ENCODE measurements at places on chromosomes 6 and 20.

- no peak for DNase-seq
These were observed 483.1 kb downstream of the MAFB start for GRCh38 chr20:40205971-40206370.

DNA sequence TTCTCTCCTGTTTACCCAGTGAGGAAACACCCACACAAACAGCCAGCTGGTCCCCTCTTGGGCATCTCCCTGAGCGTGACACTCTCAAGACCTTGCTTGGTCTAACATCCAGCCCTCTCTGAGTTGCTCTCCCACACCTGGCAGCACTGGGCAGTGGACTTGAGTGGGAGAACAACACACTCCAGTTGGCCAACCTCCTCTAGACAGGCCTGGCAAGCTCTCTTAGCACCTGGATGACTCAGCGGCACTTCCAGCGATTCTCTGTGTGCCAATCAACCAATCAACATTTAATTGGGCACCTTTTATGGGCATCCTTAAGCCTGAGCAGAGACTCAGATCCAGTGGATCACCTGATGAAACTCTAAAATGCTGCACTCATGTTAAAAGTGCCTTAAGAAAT, 76.6 kb upstream of the QKI start:
- no peak for DNase-seq

- no peak for DNase-seq
These were observed 16.7 kb upstream of the PRDM1 start for GRCh38 chr6:106069478-106069877.

GRCh38 chr6:122289762-122290539, 109.5 kb upstream of the HSF2 start:
- DNase-seq: no peak

DNA sequence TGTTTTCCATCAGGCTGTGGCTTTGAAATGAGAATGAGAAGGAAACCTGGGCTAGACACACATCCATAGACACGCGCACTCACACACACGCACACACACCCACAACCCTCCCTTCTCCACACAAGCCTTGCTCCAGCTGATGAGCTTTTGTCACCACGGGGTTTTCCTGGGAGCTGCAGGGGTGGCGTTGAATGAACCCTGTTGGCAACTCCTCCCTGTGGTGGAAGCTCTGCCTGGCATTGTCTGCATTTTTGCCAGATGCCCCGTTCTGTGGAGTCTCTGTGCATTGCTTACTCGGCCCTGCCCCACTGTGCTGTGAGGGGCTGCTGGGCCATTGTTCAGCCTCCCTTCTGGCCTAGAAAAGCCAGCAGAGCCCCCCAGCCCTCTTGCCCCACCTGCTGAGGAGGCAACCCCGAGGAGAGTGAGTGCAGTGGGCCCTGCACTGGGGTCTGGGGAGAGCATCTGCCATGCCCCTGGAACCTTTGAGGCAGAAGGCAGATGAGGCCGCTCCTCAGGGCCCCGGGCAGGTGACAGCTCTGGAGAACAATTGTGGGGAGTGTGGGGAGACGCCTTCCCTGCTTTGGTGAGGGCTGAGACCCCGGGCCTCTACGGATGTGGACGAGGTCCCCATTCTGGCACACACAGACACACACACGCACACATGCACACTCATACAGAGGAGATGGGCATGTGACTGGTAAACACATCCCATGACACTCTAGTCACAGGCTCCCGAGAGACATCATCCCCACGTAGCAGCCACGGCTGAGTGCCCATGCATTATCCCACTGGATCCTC, 9.9 kb downstream of the ADIG start:
- no peak for DNase-seq

DNA sequence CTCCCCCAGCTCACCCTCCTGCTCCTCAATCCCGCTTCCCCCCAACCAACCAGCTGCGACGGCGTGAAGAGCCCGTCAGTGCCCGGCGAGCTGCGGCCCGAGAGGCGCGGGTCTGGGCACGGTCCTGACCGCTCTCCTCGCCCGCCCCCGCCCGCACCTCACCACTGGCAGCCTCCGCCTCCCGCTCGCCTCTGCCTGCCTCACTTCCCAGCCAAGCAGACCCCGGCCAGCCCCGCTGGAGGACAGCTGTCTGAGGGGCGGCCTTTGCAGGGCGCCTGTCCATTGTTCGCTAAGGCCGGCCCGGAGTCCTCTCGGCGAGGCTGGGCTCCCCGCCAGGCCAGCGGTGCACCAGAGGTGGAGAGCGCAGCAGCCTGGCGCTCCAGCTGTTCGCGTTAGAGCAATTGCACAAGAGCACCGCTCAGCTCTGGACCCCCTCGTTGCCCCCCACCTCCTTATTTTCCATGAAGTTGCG, 1.3 kb downstream of the SOBP start:
- DNase-seq: no peak

GRCh38 chr6:121627761-121628160, 192.3 kb downstream of the GJA1 start:
- DNase-seq: no peak

GRCh38 chr20:21562656-21563055, 48.8 kb upstream of the NKX2-2 start:
- DNase-seq: no peak

GRCh38 chr6:47135772-47136171, 93.6 kb upstream of the ADGRF1 start:
- DNase-seq: no peak

DNA sequence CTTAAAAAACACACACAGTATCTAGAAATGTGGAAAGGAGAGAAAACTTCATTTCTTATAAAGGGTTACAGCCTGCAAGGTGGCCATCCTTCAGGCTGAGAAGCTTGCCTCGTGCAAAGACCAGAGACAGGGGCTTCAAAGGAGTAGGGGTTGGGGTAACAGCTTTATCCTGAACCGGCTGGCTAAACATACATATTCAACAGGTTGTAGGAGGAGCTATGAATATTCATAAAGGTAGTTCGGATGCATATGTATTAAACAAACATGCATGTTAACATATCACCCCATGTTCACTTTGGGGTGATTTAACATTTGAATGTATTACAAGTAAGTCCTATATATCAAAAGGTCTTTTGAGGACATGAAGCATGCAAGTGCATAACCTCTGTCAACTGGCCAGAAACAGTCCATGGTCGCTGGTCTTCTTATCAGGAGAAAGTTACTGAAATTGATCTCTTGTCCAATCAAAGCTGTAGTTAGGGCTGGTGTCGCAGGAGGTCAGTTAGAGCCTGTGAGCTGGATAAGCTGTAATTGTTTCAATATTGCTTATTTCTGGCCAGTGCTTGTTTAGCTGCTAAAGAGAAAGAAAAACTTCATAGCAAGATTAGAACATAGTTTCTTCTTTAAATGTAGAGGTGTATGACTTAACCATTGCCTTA, 2.3 kb upstream of the STMND1 start:
- no peak for DNase-seq

- DNase-seq: no peak
These were observed 440.4 kb downstream of the BTBD3 start for GRCh38 chr20:12358006-12358654.

GRCh38 chr20:48760403-48760983, 67.3 kb downstream of the PREX1 start:
- DNase-seq: peak; percentile 66

GRCh38 chr20:57667924-57668782, 41.7 kb downstream of the PMEPA1 start:
- DNase-seq: no peak

DNA sequence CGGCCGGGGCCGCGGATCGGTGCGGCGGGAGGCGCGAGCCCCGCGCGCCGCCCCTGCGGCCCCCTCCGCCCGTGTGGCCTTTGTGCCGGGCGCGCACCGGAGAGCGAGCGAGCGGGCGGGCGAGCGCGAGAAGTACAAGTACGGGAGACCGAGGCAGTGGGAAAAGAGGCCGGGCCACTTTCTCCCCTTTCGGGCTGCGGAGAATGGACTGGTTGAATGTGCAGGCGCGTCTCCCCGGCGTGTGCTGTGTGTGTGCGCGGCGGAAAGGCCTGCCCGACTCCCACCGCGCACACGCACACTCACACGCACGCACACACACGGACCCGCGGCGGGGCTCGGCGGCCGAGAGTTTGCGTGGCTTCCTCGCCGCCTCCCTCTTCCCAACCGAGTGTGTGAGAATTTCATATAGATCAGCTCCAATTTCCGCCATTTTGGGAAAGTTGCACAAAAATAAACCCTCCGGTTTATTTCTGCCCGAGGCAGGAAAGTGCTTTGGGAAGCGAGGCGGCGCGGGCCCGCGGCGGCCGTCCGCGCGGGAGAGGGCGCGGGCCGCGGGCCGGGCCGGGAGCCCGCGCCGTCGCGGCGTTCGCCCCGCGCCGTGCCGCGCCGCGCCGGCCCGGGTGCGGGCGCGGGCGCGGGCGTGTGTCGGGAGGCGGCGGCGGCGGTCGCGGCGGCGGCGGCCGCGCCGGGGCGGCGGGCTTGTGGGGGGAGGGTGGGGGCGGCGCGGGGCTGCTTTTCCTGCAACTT, 1.1 kb downstream of the L3MBTL3 start:
- DNase-seq: peak; percentile 11

- no peak for DNase-seq
These were observed 22.3 kb upstream of the KCNK16 start for GRCh38 chr6:39344821-39345280.

DNA sequence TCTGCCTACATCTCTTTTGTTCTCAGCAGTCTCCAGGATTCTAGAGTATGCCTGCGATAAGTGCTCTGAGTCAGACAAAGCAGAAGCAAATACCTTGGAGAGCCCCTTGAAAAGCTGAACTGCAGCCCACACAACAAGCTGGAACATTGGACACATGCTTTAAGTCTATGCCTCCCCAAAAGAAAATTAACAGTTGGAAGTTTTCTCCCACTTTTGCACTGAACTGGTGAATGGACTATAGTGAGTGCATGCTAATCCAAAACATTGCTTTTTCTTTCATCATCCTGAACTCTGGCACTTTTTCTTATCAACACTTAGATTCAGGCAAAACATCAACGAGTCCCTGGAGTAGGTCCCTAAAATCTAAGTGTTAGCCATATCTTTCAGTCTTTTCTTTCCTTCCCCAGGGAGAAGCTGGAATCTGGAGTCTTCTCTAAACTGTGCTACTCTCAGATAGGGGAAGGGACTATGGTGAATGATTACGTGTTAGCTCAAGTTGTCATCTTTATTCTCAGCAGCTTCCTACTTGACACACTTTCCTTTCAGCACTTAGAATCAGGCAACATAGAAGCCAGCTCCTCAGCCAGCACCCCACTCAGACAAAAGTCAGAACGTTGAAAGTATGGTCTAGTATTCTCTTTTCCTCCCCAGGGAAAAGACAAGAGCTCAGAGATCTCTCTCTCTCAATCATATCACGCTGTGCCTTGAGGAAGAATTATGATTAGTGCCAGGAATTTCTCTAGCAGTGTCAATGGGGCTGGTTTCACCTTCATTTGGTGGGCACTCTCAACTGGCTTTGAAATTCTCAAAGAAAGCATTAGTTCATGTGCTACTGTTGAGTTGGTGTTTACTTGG, 811.0 kb upstream of the GJE1 start:
- no peak for DNase-seq

- no peak for DNase-seq
These were observed 16.8 kb downstream of the TMEM244 start for GRCh38 chr6:129844118-129844891.

GRCh38 chr20:52904837-52905236, 67.3 kb upstream of the TSHZ2 start:
- DNase-seq: no peak

DNA sequence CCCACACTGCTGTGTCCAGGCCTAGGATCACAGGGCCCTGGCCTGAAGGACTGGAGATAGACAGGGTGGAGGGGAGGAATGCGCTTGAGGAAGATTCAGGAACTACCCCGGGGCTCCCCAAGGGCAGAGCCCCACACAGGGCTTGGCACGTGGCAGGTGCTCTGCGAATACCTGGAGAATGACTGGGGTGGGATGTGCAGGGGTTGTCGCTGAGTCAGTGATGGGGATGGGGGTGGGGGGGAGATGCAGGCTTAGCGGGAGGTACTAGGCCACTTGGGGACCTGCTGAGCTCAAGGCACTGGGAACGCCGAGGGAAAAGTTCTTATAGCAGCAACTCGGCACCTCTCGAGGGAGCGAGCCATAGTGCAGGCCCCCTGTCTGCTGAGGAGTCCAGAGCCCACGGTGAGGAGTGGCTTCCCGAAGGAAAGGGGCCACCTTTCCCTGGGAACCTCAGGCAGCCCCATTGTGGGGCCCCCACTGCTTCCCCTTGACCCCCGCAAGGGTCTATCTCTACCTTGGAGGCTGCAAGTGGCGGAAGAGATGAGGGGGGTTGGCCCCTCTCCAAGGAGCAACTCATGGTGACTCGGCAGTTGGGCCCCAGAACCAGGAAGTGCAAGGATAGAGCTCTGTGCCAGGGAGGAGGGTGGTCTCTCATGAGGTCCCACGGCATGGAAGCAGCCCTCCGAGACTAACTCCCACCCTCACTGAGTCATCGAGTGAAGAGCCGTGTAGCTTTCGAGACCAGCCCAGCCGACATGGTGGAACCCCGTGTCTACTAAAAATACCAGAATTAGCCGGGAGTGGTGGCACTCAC, 33.1 kb downstream of the SRC start:
- no peak for DNase-seq

DNA sequence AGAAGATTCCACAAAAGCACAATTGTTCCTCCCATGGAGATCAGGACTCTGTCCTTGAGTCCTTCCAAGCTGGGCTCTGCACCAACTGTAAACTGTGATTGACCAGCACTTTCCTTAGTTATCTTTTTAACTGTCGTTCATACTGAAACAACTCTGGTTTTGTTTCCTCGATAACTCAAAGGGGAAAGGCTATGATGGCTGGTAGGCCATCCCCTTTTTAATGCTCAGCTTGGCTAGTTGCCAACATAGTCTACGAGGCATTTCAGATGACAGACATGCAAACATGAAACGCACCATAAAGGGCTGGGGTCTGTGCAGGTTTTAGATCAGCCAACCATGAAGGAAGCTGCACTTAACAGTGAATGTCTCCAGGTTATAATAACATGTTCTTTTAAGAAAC, 497.1 kb upstream of the ARID1B start:
- no peak for DNase-seq

DNA sequence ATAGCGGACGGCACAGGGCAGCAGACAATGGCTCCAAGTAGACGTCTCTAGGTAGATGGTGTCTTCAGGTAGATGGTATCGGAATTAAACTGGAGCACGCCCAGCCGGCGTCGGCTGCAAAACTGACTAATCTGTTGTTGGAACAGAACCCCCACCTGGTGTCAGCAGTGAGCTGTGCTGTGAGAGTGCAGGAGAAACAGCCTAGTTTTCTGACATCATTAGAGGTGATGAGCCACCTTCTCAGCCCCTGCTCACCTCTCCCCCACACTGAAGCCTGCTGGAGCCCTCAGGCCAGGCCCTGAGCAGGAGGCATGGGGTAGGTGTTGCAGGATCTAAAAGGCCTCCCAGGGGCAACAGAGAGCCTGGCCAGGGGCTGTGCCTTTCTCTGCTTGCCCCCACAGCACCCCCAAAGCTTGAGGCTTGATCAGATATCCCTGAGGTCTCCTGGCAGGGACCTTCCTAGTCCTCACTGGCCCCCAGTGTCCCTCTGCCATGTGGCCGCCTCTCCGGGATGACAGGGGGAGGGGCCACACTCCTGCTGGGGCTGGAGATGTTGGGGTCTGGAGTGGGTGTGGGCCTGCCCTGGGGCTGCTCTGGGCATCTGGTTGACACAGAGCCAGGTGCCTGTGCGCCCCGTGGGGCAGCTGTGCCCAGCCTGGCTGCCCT, 6.9 kb upstream of the HELZ2 start:
- DNase-seq: peak; percentile 71

All from T-helper 1 cell (primary cell).